Foreskin fibroblast (primary cell): ENCODE measurements at places on chromosomes 1 and 21.
A peak's percentile ranks its signal among the peaks of the same experiment; 100 is the strongest.

DNA sequence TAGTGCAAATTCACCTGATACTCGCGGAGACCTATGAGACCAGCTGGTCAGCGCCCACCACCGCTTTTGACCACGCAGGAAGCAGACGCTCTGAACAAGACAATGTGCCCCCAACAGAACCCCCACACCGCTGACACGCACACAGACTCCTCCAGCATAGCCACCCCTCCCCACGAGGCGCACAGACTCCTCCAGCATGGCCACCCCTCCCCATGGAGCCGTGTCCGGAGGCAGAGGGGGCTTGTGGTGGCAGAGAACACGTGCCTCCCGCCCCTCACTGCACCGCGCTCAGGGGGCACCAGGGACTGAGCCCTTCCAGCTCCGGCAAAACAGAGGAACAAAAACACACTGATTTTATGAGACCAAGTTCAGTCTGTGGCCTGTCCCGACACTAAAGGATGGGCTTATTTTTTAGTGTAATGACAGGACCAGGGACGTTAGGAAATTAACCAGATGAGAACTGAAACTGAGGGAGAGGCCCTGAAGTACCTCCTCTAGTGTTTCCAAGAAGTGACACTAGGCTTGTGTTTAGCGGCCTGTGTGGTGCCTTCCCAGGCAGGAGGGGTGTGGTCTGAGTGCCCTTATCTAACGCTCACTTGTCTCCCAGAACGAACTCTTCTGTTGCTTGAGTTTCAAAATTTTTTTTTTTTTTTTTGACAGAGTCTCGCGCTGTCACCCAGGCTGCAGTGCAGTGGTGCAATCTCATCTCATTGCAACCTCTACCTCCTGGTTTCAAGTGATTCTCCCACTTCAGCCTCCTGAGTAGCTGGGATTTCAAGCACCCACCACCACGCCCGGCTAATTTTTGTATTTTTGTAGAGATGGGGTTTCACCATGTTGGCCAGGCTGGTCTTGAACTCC, 10.0 kb upstream of the AGPAT3 start:
- DNase-seq: no peak

DNA sequence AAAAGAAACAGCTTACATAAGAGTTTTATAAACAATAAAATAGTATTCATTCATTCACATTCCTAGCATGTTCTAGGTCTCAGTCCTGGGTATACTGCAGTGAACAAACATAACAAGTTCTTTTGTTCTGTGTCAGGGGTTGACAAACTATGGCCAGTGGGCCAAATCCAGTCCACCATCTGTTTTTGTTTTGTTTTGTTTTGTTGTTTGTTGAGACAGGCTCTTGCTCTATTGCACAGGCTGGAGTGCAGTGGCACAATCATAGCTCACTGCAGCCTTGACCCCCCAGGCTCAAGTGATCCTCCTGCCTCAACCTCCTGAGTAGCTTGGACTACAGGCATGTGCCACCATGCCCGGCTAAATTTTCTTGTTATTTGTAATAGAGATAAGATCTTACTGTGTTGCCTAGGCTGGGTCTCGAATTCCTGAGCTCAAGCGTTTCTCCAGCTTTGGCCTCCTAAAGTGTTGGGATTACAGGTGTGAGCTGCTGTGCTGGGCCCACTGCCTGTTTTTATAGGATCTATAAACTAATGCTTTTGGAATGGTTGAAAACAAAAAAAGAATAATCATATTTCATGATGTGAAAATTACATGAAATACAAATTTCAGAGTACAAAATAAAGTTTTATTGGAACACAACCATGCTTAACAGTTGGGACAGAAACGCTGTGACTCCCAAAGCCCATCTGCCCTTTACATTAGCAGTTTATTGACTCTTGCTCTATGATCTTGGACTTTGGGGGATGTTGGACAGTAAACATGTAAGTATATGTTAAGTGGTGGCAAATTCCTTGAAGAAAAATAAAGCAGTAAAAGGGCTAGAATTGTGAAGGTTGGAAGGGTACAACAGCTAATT, 17.9 kb downstream of the CAPZA1 start:
- peak; percentile 62 for DNase-seq

GRCh38 chr1:26364956-26365355, 7.6 kb downstream of the ZNF683 start:
- DNase-seq: no peak

GRCh38 chr1:117339866-117340700, 27.2 kb upstream of the MAN1A2 start:
- DNase-seq: peak; percentile 51

DNA sequence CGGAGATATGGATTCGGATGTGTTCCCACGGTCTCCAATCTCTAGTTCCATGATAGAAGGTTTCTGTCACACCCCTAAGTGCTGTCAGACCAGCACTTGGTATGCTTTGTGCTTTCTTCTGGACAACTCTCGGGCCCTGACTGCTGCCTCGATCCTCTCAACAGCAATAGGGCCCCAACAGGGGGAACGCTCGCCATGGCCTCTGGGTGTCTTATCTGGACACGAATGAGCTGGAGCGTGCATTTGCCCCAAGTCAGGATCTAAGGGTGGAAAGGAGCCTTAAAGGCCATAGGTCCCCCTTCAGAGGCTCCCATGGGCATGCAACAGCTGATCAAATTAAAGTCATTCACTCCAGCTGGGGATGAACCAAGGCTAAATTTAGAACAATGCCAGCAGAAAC, 76.8 kb downstream of the TCP10L start:
- no peak for DNase-seq

GRCh38 chr1:215636258-215636965, 69.3 kb downstream of the KCTD3 start:
- DNase-seq: peak; percentile 24

GRCh38 chr1:185566995-185567394, 167.2 kb upstream of the HMCN1 start:
- DNase-seq: peak; percentile 49

DNA sequence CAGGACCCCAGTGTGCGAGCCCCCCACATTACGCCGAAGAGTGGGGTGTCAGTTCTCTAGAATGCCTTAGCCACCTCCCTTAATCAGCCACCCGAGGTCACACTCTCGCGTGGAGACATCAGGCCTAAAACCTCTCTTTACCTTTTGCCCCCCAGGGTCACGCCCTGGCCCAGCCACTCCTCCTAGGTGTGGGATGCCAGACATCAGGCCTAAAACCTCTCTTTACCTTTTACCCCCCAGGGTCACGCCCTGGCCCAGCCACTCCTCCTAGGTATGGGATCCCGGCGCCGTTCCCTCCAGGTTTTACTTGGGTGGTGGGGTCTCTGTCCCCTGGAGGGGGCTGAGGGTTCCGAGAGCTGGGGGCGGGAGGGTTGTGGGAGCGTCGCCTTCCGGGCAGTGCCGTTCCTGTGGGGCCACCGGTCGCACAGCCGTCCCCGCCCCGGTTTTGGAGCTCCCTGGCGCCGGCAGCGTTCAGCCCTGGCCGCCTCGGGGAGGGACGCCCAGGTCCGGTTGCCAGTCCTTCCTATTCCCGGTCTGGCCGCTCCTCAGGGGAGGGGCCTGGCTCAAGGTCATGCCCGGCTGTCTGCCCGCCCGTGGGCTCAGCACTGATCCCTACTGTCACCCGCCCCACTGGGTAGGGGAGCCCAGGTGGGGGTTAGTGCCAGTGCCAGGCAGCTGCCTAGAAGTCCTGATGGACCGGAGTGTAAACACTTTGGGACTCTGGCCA, 882 bp downstream of the VPS13D start:
- peak; percentile 28 for DNase-seq

DNA sequence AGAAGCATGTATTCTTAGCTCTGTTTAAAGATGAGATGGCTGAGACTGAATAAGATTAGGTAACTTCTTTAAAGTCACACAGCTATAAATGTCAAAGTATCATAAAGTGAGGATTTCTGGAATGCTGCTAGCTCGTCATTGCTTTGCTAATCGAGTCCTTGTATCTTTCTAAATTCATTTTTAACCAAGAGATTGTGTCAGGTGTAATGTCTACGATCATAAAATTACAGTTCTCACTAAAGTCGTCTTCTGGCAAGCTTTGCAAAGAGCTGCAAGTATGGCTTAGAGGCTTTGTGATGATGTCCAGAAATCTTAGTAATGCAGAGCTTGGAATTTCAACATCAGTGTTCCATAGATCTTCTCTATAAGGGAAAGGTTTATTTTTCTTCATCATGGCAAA, 569.8 kb downstream of the LMO4 start:
- DNase-seq: no peak

DNA sequence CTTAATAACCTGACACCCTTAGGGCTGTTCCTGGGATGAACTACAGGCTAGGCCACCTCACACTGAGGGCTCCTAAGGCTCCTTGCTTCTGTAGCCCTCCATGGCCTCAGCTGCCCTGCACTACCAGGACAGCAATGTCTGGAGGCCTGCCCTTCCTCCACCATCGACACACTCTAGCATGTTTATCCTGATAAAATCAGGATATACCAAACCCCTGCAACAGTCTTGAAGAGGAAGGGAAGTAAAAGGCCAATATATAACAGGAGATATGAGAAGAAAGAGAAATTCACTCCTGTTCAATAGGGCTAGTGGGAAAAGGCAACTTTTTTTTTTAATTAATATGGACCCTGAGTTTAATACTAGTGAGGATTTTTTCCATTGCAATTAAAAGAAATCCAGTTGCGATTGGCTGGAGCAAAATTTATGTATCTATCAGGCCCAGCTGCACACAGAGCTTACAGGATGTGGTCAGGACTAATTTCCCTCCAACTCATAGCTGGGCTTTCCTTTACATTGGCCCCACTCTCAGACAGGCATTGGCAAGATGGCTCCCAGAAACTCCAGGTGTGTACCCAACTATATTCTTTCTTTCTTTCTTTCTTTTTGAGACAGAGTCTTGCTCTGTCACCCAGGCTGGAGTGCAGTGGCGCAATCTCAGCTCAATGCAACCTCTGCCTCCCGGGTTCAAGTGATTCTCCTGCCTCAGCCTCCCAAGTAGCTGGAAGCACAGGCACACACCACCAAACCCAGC, 13.5 kb upstream of the ATP2B4 start:
- DNase-seq: no peak

- no peak for DNase-seq
Measured at GRCh38 chr1:150409504-150410362, 45.8 kb downstream of the RPRD2 start.

DNA sequence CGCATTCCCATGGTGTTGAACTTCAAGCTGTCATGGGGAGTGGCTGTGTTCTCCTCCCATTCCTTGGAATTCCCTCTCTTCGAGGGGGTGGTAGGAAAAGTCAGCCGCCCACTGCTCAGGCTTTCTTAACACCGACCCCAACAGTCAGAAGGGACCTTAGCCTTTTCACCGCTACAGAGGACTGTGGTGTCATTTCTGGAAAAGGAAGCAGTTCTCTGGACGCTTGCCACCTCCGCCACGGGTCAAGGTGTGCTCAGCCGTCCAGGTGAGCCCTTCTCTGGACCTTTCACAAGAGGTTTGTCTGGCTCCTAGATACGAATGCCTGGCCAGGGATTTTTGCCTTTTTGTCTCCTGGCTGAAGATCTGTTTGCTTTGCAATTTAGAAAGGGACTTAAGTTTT, 31.8 kb downstream of the CLIC6 start:
- no peak for DNase-seq

DNA sequence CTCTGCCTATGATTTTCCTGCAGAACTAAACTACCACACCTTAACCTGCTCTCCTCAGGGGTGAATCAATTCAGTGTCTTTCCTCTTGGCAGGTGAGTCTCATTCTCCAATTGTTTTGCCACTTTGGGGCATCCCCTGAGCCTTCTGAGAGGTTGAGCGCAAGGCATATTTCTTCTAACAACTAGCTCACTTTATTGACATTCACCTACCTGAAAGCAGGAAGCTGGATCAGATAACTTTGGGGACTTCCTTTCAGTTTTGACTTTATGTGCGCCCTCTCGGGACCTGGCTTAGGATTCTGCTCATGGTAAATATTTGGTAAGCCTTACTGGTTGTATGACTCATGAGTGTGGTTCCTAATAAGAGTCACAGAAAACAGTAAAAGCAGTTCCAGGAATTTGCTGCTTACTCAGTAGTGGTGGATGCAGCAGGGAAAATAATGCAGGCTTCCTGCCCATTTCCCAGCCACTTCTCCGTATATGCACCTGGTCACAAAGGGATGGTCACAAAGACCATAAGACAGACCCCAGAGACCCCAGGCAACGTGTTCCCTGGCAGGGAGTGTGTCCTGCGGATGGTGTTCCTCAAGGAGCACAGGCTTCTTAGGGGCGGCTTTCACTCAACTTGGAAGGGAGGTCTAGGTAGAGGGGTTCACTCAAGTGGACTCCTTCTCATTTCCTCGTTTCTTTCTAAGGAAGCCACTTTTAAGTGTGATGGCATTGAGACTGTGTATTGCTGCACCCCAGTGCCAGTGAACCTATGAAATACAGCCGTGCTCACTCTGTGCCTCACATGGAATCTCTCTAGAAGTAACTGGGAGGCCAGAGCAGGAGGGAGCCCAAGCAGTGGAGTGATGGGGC, 22.0 kb upstream of the BATF3 start:
- DNase-seq: peak; percentile 48

DNA sequence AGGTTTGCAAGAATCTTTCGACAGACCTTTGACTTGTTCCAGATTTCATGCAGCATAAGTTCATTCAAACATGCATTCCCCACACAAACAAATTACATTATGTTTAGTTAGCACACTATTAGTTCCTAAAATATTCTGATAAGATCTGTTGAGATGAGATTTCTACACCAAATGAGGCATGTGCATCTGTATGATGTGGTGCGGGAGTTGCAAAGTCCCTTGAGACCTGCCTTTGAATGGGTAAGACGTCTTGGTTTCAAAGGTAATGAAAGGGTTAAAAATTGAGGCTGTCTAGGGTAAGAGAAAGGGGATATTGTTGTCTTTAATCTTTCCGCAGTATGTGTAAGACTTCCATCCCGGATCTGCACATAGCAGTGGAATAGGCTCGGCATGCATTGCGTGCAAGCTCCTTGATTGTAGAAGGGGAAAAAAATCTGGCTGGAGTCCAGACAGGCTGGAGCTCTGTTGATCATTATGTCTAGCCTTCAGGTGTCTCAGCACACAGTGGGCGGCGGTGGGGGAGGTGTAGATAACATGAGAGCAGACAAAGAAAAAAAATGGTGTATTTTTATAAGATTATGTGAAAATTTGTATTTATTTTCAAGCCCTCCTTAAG, 296.6 kb downstream of the PTPRC start:
- DNase-seq: peak; percentile 97

DNA sequence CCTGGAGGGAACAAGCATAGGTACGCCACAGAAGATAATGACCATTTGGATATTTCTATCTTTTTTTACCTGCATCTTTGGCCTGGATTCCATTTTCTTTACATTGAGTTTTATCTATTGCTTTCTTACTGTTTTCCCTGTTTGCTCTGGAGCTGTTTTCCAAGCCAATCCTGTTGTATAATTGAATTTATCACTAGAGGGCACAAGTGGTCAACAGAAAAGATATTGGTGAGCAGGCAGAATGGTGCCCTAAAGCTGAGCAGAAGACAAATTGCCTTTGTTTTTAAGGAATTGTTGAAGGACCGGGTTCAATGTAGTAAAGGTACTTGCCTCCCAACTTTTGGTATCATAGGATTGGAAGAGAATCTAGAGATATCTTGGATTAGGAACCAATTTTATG, 152.8 kb downstream of the PPP1R12B start:
- peak; percentile 12 for DNase-seq

DNA sequence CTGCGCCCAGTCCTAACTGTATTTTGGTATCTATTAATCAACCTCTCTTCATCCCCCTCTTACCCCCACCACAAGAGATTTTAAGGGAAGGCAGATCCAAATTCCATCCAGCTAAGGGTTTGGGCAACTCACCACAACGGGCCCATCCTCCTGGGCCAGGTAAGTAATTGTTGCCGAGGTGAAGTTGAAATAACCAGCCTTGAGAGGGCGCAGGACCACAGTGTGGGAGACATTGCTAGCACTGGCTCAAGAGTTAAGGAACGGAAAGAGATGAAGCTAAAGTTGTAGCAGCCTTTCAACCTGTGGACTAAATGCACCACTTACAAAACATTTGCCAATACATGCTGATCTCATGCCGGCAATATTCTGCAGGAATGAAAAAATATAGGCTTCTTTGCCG, 5.9 kb downstream of the SSR2 start:
- no peak for DNase-seq
